ENCODE measurements at places on chromosomes 16 and 17.

DNA sequence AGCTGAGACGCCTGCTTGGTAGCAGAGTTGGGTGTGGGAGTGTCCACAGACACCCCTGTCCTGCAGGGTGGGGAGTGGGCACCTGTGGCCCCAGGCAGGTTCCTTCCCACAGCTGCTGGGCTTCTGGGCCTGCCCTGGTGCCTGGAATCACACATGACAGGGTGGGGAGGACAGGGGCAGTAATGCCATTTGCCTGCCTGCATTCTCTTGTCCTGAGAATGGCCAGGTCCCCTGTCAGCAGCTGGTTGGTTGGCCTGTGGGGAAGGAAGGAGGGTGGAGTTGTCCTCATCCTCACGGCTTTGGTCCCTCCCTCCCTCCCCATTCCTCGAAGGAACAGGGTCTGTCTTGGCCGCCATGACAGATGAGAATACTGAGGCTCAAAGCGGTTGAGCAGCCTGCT lies 5.2 kb downstream of the PRSS53 start:
- DNase-seq = no peak

- no peak for DNase-seq
Observed at GRCh38 chr16:79362300-79362970, 238.1 kb downstream of the MAF start.

GRCh38 chr17:33704856-33705255 lies 411.8 kb upstream of the ASIC2 start:
- no peak for DNase-seq

GRCh38 chr16:89345642-89346150 lies 128.2 kb downstream of the ZNF778 start:
- no peak for DNase-seq

GRCh38 chr16:76265434-76266045 lies 11.7 kb upstream of the CNTNAP4 start:
- DNase-seq = no peak

- DNase-seq = no peak
Observed at GRCh38 chr16:3490911-3491629, 4.2 kb downstream of the C16orf90 start.

DNA sequence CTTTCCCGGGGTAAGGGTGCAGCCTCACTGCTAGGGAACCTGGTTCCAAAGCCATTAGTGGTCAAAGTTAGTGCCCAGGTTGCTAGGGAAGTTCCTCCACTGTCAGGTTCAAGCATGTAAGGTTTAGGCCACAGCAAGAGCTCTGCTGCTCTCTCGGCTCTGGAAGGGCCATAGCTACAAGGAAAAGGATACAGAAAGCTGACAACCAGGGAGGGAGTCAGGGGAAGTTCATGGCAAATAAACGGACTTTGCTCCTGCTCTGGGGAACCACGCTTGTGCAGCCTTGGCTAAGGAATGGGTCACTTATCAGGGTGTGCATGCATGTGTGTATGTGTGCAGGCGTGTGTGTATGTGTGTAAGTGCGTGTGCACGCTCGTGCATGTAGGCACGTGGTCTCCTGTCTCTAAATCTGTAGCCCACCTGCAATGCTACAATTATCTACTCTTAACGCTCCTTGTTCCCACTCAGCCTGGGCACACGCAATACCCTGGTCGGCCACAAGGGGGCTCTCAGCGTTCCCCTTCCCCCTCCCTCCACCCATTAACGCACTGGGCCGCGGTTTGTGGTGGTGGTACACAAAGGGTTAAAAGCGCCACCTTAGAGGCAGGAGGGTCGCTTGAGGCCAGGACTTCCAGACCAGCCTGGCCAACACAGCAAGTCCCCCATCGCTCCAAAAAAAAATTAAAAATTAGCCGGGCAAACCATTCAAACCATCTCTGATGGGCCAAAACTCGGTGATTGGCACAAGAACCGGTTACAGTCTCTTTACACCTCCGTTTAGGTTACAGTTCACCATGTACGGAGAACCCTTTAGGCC lies 48.4 kb upstream of the KDM8 start:
- DNase-seq = peak; percentile 48

All from activated T-helper 1 cell treated with Interleukin-2 at 50 U/mL for 16 hours (primary cell).